ENCODE measurements at places on chromosomes 2 and 18.
A peak's percentile ranks its signal among the peaks of the same experiment; 100 is the strongest.

DNA sequence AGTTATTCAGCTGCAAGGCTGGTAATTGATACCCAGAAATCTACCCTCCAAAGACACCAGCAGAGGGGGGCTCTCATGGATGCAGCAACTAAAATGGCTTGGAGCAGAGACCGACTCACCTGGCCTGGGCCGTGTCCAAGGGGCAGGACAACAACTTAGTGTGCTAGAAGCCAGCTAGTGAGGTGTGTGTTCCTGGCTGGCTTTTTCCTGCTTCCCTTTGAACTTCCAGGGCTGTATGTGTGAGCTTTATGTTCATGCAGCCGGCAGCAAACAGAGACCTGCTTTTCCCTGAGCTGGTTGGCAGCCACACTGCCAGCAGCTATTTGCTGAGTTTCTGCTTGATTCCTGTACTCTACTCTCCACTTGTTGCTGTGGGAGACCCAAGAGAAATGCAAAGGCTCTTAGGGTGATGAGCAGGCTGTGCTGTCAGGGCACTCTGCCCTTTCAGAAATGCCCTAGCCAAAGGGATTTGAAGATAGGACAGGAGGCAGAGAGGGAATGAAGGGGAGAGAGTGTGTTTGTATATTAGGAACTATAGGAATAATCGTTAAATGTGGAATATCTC, 23.7 kb upstream of the GRP start:
- no peak for DNase-seq

- DNase-seq = no peak
Observed at GRCh38 chr2:98634406-98635092, 26.2 kb downstream of the UNC50 start.

- no peak for DNase-seq
Observed at GRCh38 chr18:42001801-42002200, 46.8 kb downstream of the PIK3C3 start.

DNA sequence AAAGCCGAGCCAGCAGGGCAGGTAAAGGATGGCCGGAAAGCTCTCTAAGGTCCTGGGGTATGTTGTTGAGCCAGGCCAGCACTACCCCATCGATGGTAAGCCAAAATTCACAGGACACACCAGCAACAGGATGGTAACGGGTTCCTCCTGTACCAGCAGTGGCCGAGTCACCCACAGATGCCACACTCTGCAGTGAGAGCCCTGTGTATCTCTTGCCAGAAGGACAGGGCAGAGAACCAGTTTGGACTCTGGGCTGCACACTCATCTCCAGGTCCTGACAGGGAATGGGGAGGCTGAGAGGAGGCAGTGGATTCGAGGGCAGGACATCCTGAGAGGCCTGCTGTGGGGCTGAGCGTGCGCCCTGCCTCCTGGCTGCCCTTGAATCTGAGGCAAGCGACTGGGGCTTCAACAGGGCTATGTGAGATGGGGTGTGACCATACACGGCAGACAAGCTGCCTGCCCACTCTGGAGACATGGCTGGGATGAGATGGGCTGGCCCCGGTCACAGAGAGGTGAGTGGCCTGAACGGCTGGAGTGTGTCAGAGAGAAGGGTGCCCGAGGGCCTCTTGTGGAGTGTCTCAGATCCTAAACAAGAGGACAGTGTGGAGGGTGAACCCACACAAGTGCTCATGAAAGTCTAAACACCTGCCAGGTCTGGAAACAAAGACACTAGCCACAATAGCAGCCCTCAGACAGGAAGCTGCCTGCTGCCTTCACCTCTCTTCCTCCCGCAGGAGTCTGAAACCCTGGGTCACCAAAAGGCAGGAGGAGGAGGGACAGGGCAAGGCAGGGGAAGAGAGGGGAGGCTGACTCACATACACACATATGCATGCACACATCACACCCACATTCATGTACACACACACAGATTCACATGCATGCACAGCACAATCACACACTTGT, 182.3 kb downstream of the LOXHD1 start:
- DNase-seq = no peak

DNA sequence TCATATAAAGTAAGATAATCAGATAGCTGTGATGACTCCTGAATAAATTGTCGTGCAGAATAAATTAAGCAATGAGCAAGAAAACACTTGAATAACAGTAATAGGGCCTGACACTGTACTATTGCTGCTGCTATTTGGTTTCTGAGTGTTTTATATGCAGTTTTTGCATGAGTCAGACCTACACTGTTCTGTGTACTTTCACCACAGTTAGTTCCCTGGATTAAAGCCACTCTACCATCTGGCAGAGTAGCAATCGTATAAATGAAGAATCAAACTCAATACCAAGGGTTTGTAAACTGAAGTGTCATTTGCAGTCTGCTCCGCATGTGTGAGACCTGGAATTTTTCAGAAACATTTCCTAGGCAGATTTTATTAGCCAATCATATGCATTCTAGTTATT, 398.6 kb upstream of the CDH7 start:
- no peak for DNase-seq

- peak; percentile 31 for DNase-seq
Observed at GRCh38 chr18:55488473-55488872, 99.5 kb downstream of the TCF4 start.

GRCh38 chr2:148350199-148350598, 294.4 kb upstream of the EPC2 start:
- DNase-seq = no peak

GRCh38 chr2:73175663-73176204, 26.6 kb upstream of the NOTO start:
- no peak for DNase-seq

DNA sequence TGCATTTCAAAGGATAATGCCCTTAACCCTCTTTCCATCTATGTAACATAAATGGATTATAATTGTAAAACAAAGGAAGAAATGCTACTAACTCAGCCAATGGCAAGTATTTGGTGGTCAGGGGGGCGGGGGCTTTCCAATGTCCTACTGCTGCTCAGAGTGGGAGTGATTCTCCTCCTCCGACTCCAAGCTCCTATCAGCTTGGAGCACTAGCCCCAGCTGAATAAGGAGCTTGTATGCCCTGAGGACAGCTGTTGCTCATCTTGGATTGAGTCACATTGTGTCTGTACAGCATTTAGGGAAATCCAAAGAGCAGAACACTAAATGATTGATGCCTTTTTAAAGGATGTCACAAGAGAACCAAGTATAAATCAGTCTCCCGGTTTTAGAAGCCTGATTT, 105.6 kb upstream of the ZNF521 start:
- no peak for DNase-seq

All from cerebellar nuclear complex (tissue), 1 donor.